ENCODE measurements at places on chromosomes 6 and 20.

DNA sequence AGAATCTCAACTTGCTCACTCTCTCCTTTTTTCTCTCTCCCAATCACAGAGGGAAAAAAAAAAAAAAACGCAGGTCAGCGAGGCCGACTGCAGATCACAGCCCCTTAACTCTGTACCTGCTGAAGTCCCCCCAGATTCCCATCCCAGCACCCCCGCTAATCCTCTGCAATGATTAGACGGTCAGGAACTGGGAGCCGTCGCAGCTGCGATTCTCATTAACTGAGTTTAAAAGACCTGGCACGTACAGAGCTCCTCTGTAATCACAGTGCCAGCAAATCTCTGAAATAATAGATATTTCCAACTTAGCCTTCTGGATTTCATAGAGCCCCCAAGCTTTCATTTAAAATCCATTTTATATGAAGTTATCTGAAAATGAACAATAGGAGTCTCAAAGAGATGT lies 84.4 kb downstream of the ANKRD60 start:
- no peak for DNase-seq

GRCh38 chr6:14639983-14640599 lies 522.5 kb downstream of the CD83 start:
- DNase-seq = no peak

- DNase-seq = no peak
These were observed 48.0 kb upstream of the PTPN1 start for GRCh38 chr20:50462093-50462690.

DNA sequence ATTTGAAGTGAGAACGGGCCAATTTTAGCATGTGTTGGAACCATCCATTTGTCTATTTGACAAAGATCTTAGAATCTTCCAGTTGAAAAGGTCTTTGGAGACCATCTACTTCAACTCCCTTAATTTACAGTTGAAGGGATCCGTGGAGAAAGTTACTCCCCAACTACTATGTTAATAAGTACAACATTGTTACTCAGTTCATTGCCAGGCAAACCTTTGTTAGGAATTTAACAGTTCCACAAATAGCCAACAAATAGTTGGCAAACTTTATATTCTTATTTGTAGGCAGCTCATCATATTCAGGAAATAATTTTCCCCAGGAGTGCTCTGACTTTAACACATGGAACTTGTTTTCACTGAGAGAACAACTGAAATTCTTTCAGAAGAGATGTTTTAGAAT lies 81.0 kb upstream of the FLRT3 start:
- DNase-seq = no peak

- no peak for DNase-seq
These were observed 17.6 kb upstream of the SGK2 start for GRCh38 chr20:43541214-43541613.

GRCh38 chr20:63750807-63751470 lies 11.4 kb downstream of the SLC2A4RG start:
- no peak for DNase-seq

- DNase-seq = no peak
These were observed 21.9 kb upstream of the PNRC1 start for GRCh38 chr6:89058627-89059026.

GRCh38 chr20:32382102-32382950 lies 24.2 kb downstream of the ASXL1 start:
- DNase-seq = no peak

DNA sequence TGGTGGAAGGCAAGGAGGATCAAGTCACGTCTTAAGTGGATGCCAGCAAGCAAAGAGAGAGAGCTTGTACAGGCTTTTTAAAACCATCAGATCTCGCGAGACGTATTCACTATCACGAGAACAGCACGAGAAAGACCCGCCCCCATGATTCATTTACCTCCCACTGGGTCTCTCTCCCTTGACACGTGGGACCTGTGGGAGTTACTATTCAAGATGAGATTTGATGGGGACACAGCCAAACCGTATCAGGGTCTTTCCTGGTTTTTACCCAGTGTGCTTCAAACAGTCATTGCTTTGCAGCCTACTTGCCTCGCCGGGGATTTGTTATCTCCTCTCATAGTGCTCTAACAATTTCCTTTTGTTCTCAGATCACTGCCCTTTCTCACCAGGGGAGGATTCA lies 108.2 kb downstream of the UST start:
- DNase-seq = no peak
